ENCODE measurements at places on chromosomes 5 and 9.

- no peak for DNase-seq
Measured at GRCh38 chr9:105051897-105052296, 123.9 kb upstream of the ABCA1 start.

DNA sequence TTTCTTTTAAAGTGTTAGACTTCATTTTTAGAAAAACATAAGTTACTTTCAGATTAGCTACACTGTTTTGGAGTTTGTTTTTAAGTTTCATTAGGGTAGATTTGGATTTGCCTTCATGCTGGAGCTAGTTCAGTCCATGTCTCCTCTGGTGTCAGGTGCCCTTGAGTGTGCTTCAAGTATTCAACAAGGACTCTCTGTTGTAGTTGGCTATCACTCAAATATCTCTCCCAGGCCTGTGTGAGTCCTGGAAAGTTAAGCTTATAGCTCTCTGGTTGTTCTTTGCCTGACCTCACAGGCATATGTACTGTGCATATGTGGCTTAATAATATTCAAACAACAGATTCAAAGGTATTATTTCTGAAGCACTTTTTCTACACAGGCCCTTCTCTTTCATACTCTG, 45.4 kb downstream of the PTBP3 start:
- DNase-seq: no peak

DNA sequence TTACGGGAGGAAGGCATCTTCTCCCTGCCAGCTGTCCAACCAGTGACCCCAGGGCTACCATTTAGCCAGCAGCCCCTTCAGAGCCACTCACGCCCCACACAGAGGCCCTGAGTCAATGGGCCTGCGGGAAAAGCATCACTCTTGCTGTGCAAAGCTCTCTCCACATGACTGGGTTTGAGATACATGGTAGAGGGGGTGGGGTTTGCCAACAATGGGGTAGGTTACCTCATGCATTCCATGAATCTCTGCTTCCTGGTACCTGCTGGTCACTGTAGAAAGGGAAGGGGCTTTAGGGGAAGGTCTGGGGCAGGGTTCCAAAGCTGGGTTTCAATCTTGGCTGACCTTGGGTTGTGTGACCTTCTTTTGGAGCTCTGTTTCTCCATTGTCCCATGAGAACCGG, 22.9 kb upstream of the TTLL11 start:
- DNase-seq: no peak

- no peak for DNase-seq
Measured at GRCh38 chr9:114851306-114851705, 45.5 kb upstream of the TNFSF15 start.

GRCh38 chr5:122749886-122750285, 25.0 kb upstream of the SNX2 start:
- DNase-seq: no peak

GRCh38 chr9:100761276-100761802, 183.5 kb downstream of the CAVIN4 start:
- DNase-seq: no peak

- DNase-seq: no peak
Measured at GRCh38 chr5:96196407-96196806, 234.8 kb upstream of the ELL2 start.

- DNase-seq: peak; percentile 65
Measured at GRCh38 chr9:130940693-130941576, 1.9 kb upstream of the FIBCD1 start.

- DNase-seq: peak; percentile 66
Measured at GRCh38 chr5:77066823-77067442, 20.2 kb downstream of the ZBED3 start.

DNA sequence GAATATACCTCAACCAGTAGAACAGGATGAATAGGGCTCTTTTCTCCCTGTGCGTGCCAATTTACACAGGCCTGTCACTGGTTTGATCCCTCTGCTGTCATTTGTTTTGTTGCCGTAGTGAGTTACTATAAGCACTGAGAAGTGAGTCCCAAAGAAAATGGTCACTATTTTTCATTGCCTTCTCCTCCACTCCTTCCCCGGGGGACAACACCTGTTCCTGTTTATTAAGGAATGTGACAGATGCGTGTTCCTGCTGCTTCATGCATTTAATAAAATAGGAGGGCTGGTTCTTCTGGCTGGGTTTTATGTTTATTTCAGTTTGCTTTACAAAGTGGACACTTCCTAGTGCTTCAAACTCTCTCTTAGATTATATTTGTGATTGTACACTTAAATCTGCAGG, 6.4 kb downstream of the THBS4 start:
- no peak for DNase-seq

- DNase-seq: no peak
Measured at GRCh38 chr5:92455011-92455410, 1071.9 kb upstream of the ARRDC3 start.

- DNase-seq: no peak
Measured at GRCh38 chr9:137721479-137721878, 102.7 kb downstream of the EHMT1 start.

DNA sequence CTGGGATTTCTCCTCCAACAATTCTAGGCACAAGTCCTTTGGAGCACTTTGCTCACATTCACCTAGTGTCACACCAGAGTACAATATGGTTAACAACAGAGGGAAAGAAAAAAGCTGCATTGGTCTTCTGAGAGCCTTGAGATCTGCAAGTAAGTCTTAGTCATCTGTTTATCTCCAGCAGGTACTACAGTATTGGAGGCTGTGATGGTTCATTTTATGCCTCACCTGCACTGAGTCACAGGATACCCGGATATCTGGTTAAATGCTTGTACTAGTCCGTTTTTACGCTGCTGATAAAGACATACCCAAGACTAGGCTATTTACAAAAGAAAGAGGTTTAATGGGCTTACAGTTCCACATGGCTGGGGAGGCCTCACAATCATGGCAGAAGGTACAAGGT, 525.0 kb downstream of the NR2F1-AS1 start:
- no peak for DNase-seq

DNA sequence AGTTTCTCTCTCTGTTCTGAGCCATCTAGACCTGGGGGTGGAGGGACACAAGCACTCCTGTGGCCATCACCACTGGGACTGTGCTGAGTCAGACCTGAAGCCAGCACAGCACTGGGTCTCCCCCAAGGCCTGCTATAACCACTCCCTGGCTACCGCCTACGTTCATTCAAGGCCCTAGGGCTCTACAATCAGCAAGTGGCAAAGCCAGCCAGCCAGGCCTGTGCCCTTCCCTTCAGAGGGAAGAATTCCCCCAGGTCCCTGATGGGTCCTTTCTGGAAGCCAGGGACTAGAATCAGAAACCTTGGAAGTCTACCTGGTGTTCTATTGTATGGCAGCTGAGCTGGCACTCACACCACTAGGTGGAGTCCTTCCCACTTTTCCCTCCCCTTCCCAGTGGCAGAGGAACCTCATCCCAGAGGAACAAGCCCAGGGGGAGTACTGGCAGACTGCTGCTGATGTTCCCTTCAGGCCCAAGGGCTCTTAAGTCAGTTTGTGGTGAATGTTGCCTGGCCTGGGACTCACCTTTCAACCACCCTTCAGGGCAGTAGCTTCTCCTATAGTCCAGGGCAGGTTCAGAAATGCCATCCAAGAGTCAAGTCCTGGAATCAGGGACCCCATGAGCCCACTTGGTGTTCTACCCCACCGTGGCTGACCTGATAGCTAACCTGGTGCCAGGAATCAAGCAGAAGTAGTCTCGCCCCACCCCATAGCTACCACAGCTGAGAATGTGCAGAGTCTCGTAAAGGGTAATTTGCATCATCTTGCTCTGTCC, 20.0 kb downstream of the JMY start:
- DNase-seq: no peak

- DNase-seq: no peak
Measured at GRCh38 chr5:166185185-166185584, 2106.3 kb upstream of the WWC1 start.

DNA sequence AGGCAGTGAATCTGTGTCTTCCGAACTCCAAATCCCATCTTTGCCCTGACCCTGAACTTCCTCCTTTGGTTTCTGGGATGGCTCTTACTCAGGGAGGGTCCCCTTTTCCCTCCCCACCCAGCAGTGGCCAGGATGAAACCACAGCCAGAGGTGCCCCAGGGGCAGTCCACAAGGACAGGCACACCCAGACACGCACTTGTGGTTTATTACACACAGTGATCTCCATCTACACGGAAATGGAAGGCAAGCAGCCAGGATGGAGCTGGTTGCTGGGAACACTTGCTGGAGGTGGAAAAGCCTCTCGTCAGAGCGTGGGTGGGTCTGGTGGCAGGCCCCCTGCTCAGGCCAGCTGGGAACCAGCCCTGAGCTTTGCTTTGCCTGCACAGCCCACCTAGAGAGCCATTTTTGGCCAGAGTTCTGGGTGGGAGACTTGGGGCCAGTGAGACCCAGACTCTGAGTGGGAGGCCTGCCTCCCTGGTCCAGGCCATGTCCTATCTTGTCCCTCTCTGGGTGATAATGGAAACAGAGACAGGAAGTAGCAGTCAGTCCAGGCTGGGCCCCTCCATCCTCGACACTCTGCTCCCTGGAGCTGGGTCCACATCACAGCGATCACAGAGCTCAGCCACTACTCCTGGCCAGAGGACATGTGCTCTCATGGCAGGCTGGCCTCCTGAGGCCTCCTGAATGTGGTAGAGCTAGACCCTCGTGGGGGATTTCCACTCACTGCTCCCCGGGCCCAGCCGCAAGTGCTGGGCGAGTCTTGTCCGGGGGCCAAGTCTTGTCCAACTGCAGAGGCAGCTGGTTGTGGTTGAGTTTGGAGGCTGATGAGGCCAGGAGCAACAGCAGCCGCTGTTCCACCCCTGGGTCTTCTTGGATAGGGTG, 5.1 kb upstream of the PHYKPL start:
- no peak for DNase-seq

DNA sequence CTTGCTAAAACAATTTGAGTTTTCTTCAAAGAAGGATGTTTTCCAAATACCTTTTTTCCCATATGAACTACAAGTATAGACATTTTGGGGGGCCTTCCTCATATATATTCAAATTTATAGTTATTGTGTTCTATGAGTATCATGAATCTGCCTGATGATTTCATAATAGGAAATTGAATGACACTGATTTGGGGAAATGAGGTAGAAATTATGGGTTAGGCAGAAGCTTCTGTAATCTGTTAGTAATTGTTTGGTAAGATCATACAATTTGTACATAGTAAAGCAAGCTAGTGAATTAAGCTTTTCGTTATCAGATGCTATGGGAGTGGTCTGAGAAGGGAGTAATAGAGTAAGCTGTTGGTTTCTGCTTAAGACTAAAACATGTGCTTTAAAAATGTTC, 98.0 kb downstream of the TRIO start:
- no peak for DNase-seq

GRCh38 chr5:61631438-61631941, 299.4 kb downstream of the ZSWIM6 start:
- DNase-seq: peak; percentile 65

DNA sequence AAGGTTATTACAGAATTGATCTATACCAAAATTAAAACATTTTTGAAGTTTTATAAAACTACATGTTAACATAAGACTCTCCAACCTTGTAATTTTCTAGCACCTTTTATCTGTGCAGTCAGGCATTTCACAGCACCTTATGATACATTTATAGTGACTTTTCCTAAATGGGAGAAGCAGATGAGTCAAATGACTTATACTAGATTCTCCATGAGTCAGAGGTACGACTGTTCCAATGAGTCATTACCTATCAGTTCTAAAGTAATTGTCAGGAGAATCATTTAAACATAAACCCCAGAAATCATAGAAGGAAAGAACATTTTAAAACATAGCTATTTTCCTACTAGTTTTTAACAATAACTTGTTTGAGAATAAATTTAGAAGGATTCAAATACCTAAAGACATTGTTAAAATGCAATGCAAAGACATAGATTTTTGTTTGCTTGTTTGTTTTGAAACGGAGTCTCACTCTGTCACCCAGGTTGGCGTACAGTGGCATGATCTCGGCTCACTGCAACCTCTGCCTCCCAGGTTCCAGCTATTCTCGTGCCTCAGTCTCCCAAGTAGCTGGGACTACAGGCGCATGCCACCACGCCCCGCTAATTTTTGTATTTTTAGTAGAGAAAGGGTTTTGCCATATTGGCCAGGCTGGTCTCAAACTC, 34.7 kb upstream of the DMXL1 start:
- DNase-seq: no peak

- no peak for DNase-seq
Measured at GRCh38 chr5:122703203-122703602, 71.7 kb upstream of the SNX2 start.

- no peak for DNase-seq
Measured at GRCh38 chr9:105449081-105449480, 1.2 kb downstream of the FSD1L start.

DNA sequence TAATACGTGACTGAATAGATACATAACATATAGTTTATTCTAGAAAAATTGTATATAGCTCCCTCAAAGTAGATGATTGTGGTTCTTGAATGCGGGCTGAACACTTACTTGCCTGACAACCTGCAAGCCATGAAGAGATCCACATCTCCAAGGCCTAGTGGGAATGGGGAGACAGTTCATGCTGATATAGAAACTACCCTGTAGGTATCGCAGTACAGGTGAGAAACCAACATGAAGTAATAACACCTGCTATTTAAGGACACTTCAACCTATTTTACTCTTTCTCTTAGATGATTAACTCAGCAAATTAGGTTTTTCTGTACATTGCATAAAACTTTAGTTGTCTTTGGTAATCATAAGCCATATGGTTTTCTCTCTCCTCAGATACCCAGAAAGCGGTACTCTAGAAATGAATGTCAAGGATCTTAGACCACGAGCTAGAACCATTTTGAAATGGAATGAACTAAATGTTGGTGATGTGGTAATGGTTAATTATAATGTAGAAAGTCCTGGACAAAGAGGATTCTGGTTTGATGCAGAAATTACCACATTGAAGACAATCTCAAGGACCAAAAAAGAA, 47.3 kb downstream of the UHRF2 start:
- no peak for DNase-seq

GRCh38 chr5:127367946-127368465, 77.4 kb downstream of the MEGF10 start:
- DNase-seq: no peak

DNA sequence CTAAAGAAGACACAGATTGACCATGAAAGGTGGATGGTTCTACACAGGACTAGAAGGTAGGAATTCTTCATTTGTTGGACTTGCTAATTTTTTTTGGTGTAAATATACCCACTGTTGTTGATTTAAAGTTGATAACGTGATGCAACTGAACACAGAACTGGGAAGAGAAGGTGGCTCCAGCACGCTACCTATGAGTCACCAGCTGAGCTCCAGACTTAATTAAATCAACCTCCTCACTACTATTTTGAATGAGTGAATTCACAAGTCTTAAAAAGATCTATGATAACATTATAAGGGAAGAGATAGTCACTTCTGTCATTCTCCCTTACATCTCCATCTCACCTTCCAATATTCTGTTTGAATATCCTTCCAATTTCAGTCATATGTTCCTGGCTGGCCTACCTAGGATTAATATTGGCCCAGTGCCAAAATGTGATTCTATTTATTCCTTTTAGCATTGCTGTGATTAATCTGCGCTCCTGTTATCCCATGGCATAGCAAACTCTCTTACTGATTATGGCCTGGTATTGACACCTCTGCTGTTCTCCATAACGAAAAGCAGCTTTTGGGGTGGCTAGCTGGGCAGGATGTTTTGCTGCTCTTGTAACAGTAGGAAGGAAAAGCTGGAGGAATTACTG, 135.9 kb upstream of the CCDC152 start:
- no peak for DNase-seq

DNA sequence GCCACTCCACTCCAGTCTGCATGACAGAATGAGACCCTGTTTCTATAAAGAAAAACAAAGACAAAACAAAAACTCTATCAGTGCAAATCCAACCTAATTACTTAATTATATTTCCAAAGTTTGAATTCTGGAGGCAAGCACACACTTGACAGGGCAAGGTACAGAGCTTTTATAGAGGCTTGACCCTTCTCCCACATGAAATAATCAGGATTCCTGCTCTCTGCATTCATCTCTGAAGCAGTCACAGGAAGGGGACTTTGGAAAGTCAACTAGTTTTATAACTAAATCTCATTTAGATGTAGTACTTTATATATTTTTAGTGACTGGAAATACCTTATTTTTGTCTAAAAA, 91.9 kb upstream of the CHD1 start:
- no peak for DNase-seq
